ENCODE measurements at places on chromosomes 2 and 18.
A peak's percentile ranks its signal among the peaks of the same experiment; 100 is the strongest.

DNA sequence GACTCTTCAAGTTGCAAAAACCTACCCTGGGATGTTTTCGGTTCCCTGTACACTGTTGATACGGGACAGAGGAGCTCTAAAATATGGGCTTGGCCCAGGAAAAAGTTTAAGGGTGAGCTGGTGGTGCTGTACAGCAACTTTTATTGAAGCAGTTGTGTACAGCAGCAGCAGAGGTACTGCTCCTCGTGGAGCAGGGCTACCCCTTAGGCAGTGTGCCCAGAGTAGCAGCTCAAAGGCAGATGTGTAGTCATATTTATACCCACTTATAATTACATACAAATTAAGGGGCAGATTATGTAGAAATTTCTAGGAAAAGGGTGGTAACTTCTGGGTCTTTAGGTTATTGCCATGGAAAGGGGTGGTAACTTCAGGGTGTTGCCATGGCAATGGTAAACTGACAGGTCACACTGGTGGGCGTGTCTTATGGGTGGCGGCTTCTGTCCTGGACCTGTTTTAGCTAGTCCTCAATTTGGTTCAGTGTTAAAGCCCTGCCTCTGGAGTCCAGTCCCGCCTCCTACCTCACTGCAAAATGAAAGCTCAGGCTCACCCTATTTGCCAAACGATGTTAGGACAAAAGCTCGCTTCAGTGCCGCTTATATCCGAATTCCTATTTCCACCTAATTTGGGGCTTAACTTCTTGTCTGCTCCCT lies 203.2 kb downstream of the ETAA1 start:
- no peak for DNase-seq

DNA sequence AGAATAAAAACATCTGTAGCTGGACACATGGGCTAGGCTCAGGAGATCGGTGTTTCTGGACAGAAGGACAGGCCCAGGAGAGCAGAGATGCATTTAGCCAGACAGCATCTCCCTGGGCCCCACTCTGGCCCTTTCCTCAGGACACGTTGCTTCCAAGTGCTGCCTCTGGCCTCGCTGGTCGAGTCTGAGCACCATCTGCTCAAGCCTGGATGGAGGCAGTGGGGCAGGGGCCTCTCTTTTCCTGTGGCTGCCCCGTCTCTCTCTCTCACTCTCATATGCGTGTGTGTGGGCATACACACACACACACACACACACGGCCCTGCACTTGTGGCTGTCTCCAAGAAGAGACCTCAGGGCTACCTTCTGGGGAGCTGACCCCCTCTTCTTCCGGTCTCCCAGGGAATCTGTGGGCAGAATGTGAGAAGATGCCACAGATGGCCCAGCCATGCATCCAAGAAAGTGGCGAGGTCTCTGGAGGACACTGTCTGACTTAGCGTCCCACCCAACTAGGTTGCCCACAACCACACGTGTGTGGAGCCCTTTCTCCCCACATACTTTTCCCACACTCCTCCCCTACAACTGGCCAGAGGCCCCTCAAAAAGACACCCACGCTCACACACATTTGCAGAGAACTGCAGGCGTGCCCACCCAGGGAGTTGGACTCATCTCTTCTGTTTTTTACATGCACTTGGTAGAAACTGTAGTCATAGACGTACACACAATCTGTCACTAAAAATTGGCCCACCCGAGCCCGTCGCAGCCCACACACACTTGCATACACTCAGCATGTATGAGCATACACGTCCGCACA lies 19.9 kb downstream of the CELF4 start:
- no peak for DNase-seq

DNA sequence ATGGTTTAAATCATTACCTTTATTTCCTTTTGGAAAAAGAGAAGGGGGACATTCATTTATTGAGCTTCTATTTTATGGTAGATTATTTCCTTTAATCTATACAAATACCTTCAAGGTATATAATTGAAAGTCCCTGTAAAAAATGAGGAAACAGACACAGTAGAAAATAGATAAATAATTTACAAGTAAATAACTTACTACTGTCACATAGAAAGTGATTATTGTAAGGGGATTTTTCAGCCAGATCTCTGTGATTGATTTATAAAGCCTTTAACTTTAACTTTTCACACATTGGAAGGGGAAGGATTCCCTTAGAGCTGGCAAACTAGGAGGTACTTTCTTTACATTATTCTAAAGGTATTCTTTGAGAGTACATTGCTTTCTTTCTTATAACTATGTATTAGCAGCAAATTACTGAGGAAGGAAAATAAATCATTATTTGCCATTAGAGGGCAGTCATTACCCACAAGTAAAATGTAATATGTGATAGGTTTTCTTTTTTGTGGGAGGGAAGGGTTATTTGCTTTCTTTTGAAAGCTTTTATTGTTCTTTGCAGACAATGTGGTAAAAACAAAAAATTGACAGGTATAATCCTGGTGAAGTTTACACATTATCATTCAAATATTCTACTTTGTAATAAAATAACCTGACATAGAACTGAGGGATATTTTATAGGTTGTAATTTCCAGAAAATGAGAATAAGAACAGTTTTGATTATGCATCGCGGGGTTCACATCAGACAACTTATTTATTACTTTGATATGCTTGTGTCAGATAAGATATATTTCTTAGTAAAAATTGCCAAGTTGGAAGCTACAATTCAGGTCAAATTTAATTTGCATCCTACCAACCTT lies 24.8 kb upstream of the RPE start:
- no peak for DNase-seq

- no peak for DNase-seq
These were observed 2.8 kb downstream of the FOSL2 start for GRCh38 chr2:28395334-28396061.

DNA sequence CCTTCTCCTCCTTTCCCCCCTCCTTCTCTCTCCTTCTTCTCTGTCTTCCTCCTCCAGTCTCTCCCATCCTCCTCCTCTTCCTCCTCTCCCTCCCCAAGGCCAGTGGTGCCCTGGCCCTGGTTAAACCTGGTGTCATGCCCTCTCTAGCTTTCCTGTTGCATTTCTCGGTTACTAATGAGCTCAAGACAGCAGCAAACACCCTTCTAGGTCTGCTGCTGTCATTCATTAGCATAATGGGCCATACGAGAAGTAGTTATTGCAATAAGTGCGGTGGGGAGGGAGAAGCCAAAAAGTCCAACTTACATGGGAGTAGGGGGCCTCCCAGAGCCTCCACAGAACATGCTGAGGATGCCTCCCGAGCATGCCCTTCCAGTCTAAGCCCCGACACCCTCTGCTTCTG lies 177.2 kb downstream of the CELF4 start:
- DNase-seq = no peak

DNA sequence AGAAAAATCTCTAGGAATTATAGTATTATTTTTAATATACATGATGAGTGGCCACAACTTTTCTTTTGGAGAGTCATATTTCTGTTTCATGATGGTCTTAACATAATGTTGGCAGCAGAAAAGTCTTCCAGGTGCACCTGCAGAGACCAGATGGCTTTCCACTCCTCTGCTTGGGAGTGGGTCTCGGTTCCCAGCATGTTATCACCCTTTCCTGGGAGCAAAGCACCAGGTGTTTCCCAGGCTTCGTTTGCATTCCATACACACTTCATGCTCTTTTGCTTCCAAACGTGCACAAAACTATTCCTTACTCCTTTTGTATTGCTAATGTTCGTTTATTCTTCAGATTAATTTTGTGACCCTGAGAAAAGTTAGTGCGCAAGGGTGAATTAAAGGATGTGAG lies 305.2 kb downstream of the CDH2 start:
- DNase-seq = peak; percentile 58

DNA sequence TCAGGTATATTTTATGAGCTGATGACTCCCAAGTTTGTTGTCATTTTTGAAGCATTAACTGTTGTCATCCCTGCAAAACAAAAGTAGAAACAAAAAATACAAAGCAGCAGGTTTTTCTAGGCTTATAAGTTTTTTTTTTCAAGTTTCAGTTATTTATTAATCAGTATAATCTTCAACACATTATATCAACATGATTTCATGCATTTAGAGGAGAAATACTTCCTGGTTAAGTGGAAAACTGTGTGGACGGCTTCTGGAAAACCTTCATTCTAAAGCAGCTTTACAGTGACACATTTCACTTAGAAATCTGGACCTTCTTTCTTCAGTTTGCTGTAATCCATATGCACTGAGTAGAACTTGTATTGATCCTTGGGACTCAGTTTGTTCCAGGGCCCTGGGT lies 34.6 kb upstream of the CD28 start:
- DNase-seq = no peak

DNA sequence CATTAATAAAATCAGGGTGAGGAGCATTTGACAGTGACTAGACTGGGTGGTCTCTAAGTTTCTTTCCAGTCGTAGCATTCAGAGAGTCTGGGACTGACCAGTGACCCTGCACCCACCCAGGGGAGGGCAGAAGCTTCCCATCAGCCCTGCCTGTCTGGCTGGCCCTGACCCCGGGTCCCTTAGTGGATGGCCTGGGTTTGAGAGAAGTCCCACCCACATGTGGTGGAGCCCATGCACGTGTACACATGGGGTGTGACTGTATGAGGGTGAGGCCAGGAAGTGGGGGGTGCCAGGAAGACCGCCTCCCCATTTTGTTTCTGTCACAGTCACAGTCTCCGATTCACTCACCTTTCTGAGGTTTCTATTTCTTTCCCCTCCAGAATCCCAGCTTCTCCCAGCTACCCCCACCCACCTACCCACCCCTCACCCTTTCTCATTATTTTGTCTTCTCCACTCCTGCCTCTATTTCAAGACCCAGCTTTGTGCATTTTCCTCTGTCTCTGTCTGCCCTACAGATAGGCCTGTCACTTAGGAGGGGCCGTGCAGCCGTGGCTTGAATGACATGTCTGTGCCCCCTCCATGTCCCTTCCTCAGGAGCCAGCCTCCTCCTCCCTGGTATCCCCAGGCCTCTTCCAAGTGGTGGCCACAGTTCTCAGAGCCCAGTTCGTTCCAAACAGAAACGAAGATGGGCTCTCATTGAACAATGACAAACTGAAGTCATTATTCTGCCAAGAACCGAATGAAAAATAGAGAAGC lies 13.6 kb downstream of the CIB4 start:
- DNase-seq = no peak

- no peak for DNase-seq
These were observed 255.8 kb downstream of the GLI2 start for GRCh38 chr2:120991441-120991840.

DNA sequence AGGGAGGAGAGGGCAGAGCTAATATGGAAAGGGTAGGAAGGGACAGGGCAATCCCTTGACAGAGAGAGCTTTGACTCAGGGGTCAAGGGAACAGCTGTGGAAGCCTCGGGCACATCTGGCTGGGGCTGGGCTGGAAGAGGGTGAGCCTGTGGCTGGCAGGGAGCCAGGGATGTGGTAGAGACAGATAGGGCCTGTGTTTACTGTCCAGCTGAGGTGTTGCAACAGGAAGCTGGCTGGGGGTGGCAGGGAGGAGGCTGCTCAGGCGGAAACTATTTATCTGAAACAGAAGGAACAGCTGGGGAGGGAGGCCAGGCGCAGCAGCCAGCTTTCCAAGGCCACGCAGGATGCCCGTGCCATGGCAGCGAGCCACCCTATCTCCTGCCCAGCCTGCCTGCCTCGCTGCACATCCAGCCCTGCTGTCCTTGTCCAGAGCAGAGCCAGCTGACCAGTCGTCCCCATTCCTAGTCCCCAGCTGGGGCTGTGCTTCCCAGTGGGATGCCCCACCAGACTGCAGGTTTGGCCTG lies 264.7 kb downstream of the CYP26B1 start:
- no peak for DNase-seq

DNA sequence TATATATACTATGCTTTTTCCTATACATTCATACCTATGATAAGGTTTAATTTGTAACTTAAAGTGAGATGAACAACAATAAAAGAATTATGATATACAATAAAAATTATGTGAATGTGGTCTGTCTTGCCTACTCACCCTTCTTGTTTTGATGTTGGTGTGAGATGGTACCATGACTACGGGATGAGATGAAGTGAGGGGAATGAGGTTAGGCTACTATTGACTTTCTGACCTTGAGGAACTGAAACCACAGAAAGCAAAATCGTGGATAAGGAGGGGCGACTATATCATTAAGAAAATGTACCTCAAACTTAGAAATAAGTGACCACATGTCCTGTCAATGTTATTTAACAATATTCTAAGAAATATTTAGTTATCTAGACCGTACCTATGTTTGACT lies 103.9 kb upstream of the PPP1CB start:
- DNase-seq = no peak

- no peak for DNase-seq
These were observed 156.8 kb upstream of the UBE2E3 start for GRCh38 chr2:180823546-180824141.

- no peak for DNase-seq
These were observed 200.8 kb downstream of the TTC32 start for GRCh38 chr2:19700861-19701585.

DNA sequence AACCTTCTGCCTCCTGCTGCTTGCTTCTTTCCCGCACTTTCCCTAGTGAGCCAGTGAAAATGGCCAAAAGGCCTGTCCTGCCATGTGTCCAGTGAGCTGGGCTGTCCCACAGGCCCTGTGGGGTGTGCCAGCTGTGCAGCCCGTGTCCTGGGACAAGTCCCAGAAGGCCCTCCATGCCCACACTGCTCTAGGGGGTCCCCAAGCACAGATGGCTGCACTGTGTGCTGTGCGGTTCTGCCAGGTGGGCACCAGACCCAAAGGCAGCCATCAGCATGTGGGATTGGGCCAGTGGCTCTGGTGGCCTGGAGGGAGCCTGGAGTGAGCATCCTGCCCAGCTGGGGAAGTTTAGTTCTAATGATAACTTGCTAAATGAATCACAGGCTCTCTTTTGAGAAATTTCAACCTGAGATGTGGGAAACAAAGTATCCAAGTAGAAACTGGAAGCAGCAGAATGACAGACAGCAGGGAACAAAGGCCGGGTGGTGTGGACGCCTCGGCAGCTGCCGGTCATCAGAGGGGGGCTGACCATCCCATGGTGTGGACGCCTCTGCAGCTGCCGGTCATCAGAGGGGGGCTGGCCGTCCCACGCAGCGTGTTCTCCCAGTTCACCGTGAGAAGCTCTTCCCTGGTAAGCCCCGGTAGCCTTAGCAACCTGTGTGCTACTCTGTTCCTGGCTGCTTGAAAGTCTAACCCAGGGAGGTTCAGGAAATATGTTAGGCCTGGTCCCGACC lies 9.9 kb upstream of the CNDP2 start:
- DNase-seq = no peak

DNA sequence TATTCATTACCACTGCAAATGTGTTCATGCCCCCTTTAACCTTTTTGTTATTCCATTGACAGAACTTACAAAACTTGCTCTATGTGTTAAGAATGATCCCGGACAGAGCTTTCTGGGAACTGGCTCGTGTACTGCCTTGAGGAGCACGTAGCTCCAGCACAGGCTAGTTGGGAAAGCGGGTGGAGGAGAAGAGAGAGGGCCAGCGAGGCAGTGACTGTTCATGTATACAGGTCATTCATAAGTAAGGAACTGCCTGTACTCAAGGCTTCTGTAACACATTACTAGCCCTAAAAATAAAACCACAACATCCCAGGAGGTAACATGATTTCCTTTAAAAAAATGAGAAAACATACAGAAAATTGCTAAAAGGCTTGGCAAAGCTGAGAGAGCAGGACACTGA lies 109.0 kb downstream of the STK39 start:
- no peak for DNase-seq

- DNase-seq = no peak
These were observed 78.2 kb downstream of the HRH4 start for GRCh38 chr18:24538414-24539264.
